ENCODE measurements at places on chromosomes 2 and 18.

GRCh38 chr2:207513551-207514257 is 16.1 kb upstream of the CREB1 start:
- peak; percentile 80 for DNase-seq

DNA sequence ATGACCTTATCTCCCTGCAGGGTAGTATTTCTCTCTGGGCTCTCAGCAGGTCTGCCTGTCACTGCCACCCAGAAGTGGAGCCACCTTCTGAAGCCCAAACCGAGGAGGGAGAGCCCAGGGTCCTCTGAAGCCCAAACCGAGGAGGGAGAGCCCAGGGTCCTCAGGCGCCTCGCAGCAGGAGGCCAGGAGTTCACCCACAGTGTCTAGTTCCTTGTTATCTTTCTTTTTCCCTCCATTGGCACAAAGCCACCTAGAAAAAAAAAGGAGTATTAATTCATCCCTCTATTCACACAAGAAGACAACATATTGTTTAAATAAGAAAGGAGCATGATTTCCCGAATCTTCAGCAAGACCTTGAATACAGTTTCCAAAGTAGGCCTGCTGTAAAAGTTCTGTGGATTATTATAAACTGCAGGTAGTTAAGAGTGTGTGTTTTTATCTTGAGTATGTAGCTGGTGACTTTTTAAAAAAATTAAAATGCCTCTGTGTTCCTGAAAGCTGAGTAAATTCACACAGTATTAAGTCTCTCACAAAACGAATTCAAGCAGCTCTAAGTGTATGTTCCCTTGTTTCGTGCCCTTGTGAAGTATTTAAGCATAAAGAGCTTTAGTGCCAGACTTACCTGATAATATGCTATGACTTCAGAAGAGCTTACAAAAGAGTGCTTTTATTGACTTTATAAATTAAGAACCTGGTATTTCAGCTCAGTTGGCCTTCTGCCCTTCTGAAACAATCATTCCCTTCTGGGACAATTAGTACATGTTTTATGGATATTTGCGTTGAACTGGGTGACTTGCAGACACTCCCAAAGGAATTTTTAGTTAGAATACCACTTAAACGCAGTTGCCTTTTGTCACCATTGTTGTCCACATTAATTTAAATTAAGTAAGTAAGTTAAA is 11.7 kb upstream of the GRHL1 start:
- no peak for DNase-seq

GRCh38 chr18:60022671-60023276 is 123.0 kb downstream of the PMAIP1 start:
- no peak for DNase-seq

GRCh38 chr2:109719871-109720270 is 74.2 kb upstream of the RGPD5 start:
- DNase-seq = no peak

- no peak for DNase-seq
Observed at GRCh38 chr2:103785432-103785831, 1023.6 kb downstream of the TMEM182 start.

DNA sequence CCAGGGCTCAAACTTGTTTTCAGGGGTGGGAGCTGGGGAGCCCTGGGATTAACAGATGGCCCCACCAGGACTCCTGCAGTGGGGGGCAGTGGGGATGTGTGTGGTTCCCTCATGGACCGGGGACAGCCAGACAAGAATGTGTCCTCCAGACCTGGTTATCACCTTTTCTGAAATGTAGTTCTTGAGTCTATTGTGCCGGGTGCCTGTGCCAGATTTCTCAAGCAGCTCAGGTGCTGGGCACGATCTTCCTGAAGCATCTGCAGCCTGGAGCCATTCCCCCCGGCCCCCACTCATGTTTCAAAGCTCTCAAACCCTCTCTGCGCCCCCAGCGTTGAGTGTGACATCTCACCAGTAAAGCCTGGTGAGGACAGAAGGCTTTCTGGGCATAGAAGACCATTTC is 48.4 kb upstream of the HAAO start:
- no peak for DNase-seq

GRCh38 chr2:16622399-16622968 is 43.1 kb downstream of the CYRIA start:
- peak; percentile 72 for DNase-seq

DNA sequence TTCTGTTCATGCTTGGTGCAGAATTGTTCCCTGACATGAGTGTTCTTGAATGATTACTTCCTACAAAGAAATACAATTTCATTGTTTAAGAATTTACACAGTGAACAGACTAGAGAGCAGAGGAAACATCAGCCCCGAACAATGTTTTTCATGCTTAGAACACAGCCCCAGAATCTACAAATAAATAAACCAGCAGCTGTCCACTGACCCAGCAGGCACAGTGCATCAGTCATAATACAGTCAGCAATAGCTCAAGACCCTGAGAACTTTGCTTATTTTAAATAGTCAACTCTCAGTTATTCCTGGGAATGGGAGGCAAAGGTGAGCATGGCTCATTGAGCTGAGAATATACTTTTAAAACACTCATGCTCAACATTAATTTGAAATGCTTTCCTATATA is 38.4 kb downstream of the XIRP2 start:
- no peak for DNase-seq

DNA sequence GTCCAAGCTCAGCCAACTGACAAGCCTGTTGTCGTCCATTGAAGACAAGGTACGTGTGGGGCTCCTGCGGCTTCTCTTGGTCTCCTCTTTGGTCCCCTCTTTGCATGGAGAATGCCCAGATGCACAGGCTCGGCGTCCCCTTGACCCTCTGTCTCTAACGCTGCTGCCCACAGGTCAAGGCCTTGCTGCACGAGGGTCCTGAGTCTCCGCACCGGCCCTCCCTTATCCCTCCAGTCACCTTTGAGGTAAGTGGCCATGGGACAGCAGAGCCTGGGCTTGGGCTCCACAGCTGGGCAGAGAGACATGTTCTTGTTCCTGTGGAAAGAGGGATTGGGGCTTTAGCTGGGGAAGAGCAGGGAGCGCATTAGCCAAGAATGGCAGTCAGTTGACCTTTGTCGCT is 86.1 kb downstream of the INPP5D start:
- DNase-seq = no peak

- no peak for DNase-seq
Observed at GRCh38 chr18:58290116-58290695, 246.2 kb downstream of the NEDD4L start.

DNA sequence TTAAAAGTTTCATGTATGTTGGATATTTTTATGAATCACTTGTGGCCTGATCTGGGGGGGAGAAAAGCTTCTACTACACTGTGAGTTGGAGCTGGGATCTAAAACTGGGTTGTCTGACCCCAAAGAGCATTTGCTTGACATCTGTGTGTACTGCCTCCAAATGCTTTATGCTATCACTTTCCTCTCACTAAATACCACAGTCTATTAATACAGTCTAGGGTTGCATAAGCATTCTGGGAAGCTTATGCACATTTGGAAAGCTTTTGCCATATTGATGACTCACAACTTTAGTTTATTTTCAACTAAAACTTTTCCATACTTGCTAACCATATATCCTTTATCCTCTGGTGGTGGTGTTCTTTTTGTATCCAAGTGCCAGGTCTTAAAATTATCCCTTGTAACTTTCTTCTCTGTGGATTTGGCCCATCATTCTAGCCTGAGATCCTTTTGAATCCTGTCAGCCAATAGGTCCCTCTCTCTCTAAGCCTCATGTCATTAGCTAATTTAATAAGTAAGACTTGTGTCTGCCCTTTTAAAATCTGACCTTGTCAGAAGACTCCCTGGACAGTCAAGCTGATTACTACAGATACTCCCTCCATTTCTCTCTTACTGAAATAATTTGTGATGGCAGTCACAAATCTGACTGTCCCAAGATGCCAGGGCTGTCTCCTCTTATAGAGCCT is 72.7 kb downstream of the NXPH2 start:
- DNase-seq = no peak

Data from inflammatory macrophage (primary cell).